ENCODE measurements at places on chromosomes 1 and 21.
A peak's percentile ranks its signal among the peaks of the same experiment; 100 is the strongest.

DNA sequence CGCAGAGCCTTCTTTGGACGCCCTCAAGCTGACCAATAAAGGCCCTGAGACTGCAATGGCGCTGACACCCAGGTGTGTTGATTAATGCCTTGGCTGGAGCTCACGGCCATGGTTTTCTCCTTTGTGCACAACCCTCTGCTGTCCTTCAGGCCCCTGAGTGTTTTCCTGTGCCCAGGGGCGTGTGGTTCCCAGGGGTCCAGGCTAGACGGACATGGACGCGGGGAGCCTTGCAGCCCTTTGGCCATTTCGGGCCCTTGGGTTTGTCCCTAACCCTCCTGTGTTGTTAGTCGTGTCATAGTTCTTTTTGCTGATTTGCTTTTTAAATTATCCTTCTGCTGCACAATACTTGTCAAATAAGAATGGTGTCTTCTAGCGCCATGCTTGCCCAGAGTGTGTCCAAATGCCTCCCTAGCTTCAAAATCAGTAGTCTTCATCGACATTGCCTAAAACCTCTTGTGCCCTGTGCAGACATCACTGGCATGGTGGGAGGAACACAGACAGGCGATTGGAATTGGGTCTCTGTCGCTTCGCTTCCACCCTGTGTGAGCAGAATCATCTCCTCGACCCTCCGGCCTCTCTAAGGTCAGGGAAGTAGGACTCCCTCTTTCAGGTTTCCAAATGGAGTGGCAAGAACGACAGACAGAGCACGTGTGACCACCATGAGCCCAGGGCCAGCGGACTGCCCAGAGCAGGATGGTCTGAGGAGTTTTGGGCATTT, 1.9 kb downstream of the KRTAP10-4 start:
- no peak for DNase-seq

DNA sequence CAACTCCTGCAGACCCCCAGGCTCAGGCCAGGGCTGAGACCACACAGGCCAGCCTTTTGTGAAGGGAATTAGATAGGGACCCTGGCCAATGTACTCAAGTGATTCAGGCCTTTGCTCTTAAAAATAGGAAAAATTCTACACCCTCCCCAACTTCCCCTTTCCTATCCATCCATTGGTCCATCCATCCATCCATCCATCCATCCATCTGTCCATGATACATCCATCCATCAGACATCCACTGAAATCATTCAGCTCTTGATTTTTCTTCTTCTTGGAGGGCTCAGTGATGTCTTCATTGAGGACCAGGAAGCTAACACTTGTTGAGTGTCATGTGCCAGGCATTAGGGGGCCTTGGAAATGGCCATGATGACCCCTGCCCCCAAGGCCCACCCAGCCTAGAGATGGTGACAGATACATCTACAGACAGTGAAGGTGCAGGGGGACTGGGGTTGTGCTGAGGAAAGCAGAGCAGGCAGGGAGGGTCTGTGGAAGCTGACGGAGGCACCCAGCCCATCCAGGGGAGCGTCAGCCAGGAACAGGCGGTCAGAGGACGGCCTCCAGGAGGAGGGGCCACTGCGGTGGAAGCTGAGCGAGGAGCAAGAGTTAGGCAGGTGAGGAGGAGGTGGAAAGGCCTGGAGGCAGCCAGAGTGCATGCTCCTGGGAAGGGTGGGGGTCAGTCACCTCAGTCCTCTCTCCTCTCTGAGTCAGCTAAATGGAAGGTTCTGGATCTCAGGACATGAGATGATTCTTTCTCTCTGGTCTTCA, 81.9 kb downstream of the EPHB2 start:
- DNase-seq = no peak

DNA sequence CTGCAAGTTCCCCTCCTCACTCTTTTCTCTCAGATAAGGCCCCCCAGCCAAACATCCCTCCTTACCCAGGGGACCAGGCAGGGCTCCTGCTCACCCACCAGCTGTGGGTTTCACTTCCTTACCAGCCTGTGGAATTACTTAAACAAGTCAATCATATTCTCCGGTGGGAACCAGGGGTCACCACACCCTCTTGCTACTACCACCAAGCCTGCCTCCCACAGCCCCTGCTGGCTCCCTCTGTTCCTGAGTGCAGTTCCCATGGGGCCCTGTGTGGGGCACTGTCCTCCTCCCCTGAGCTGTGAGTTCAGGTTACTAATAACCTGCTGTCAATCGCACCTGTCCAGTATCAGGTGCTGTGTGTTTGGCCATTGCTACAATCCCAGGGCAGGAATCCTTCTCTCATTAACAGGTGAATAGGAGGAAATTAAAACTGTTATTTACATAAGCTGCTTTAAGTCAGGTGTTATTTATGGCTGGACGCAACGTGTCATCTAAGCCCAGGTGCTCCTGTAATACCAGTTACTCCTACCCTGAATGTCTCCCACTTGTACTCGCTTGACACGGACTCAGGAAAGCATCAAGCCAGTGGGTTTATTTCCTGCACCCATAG, 53.1 kb upstream of the LBR start:
- DNase-seq = no peak

GRCh38 chr1:82284213-82284612, 483.5 kb downstream of the ADGRL2 start:
- no peak for DNase-seq

GRCh38 chr21:42578034-42578433, 64.4 kb downstream of the SLC37A1 start:
- no peak for DNase-seq

GRCh38 chr1:79363430-79363829, 356.9 kb upstream of the ADGRL4 start:
- DNase-seq = no peak

GRCh38 chr1:234001817-234002216, 97.3 kb downstream of the SLC35F3 start:
- DNase-seq = peak; percentile 3

GRCh38 chr1:228478912-228479711, 8.1 kb upstream of the RNF187 start:
- DNase-seq = no peak
